Hair follicle dermal papilla cell (primary cell): ENCODE measurements at places on chromosomes 1 and 21. TPM values are rescaled to one million over a fixed set of nuclear protein-coding genes. Genes with fewer than 3 reads are reported as not detected.

The LIPI gene
- not detected in 2 replicates for total RNA-seq

The SYF2 gene
- total RNA-seq: 21.3 TPM in 2 replicates

The KDF1 gene
- total RNA-seq: under 0.01 TPM in 1 of 2 replicates, not detected in the other

The NECTIN4 gene
- 0.12 and 0.49 TPM in 2 replicates for total RNA-seq

The ERG gene
- total RNA-seq: not detected in 2 replicates

The GPBP1L1 gene
- total RNA-seq: 94.7 and 100 TPM in 2 replicates

The CCDC17 gene
- total RNA-seq: 0.61 and 3.1 TPM in 2 replicates

The CFH gene
- total RNA-seq: 27.4 and 59.4 TPM in 2 replicates

The TSSK3 gene
- 0.61 and 1.6 TPM in 2 replicates for total RNA-seq

The MRPS15 gene
- total RNA-seq: 44.2 and 47.9 TPM in 2 replicates

The NES gene
- total RNA-seq: 28.1 and 28.2 TPM in 2 replicates

The KLHDC9 gene
- total RNA-seq: 0.65 and 2.2 TPM in 2 replicates

The PKP1 gene
- total RNA-seq: 0.16 and 0.24 TPM in 2 replicates

The EDARADD gene
- total RNA-seq: 0.49 and 0.65 TPM in 2 replicates

The NCF2 gene
- total RNA-seq: not detected in 2 replicates

The OR2W3 gene
- 0.65 and 1.7 TPM in 2 replicates for total RNA-seq

The DNAH14 gene
- 17.6 and 21.3 TPM in 2 replicates for total RNA-seq

The AGMAT gene
- 0.16 and 1.3 TPM in 2 replicates for total RNA-seq

The NHLH1 gene
- total RNA-seq: 0.12 and 0.16 TPM in 2 replicates

The RCOR3 gene
- total RNA-seq: 31.8 and 32.5 TPM in 2 replicates

The KCNJ9 gene
- not detected in 2 replicates for total RNA-seq

The C1orf141 gene
- not detected in 2 replicates for total RNA-seq

The TNFRSF4 gene
- 0.24 TPM in 1 of 2 replicates, not detected in the other for total RNA-seq

The GCSAML gene
- total RNA-seq: not detected in 2 replicates

The ADAMTS4 gene
- total RNA-seq: 15.5 and 21.4 TPM in 2 replicates

The NUF2 gene
- total RNA-seq: 0.97 TPM in 2 replicates

The AUNIP gene
- 1.6 and 1.8 TPM in 2 replicates for total RNA-seq

The SMCP gene
- not detected in 2 replicates for total RNA-seq

The CRNN gene
- not detected in 2 replicates for total RNA-seq
